ENCODE measurements at places on chromosomes 2 and 18. TPM values are rescaled to one million over a fixed set of nuclear protein-coding genes. Genes with fewer than 3 reads are reported as not detected.
A peak's percentile ranks its signal among the peaks of the same experiment; 100 is the strongest.

DNA sequence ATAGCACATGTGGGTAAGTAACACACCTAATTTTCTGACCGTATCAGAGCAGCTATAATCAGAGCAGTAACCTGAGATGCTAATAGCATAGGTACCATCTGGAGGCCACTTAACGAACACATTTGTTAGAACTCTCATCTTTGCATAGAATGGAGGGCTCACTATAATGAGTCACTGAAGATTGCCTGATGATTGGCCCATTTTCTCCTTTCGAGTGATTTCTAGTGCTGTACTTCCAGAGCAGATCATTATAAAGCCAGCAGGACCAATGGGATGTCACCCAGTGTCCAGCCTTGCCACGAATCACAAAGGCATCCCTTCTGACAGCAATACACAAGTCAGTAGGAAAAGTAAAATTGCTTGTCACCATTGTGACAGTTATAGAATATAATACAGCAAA lies 81.7 kb upstream of the REV1 start:
- H3K4me3 ChIP-seq: no peak overlapping the region
- H3K27ac ChIP-seq: no peak overlapping the region
- H3K4me1 ChIP-seq: no peaks in the 10 kb centered on the region
- no peak for DNase-seq

DNA sequence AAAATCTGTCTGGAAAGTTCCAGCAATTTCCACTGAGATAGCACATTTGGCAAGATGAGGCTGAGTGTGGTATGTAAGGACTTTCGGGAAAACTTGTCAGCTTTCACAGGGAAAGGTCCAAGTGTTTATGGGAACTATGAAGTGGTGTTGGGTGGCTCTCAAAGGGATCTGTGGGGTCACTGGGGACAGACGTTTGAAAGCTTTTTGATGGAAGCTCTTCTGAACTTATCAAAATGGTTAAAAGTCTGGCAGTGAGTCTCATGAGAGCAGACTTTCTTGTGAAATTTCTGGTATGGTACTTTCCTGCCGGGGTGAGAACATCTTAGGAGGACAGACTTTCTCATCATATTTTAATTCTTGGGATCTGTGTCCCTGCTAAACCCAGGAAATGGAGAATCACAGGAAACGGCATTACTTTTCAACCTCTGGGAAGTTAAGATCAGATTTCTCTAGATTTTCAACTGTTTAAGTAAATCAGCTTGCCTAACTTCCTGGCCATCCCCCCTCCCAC lies 546.3 kb upstream of the ZEB2 start:
- H3K4me1 ChIP-seq: peaks cover 4% of the 10 kb centered on the region
- H3K4me3 ChIP-seq: no peak overlapping the region
- H3K27me3 ChIP-seq: no peaks in the 10 kb centered on the region
- no peak for DNase-seq
- H3K36me3 ChIP-seq: no peaks in the 10 kb centered on the region
- no peak overlapping the region for H3K27ac ChIP-seq

Gene LRRC30
- not detected for total RNA-seq

Gene TMEM200C
- 5.3 TPM for total RNA-seq

Gene CACNB4
- total RNA-seq: 1.1 TPM

DNA sequence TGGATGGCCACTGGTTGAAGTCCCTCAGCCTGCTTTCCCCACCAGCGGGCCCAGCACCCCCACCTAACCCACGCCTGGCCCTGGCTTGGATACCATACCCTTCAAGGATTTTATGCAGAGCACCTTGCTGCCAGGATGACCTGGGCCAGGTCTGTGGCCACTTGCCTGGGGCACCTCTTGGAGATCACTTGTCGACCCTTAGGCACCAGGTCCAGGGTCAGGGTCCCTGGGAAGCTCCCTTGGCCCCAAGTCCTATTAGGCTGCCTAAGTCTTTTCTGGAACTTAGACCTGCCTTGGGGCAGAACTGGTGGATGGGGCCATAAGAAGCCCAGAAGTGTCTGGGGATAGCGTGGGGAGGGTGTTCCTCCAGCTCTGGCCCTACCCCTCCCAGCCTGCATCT lies 39.1 kb downstream of the FOSL2 start:
- no peak overlapping the region for H3K4me3 ChIP-seq
- H3K27me3 ChIP-seq: no peaks in the 10 kb centered on the region
- H3K36me3 ChIP-seq: no peaks in the 10 kb centered on the region
- DNase-seq: no peak
- H3K27ac ChIP-seq: no peak overlapping the region

DNA sequence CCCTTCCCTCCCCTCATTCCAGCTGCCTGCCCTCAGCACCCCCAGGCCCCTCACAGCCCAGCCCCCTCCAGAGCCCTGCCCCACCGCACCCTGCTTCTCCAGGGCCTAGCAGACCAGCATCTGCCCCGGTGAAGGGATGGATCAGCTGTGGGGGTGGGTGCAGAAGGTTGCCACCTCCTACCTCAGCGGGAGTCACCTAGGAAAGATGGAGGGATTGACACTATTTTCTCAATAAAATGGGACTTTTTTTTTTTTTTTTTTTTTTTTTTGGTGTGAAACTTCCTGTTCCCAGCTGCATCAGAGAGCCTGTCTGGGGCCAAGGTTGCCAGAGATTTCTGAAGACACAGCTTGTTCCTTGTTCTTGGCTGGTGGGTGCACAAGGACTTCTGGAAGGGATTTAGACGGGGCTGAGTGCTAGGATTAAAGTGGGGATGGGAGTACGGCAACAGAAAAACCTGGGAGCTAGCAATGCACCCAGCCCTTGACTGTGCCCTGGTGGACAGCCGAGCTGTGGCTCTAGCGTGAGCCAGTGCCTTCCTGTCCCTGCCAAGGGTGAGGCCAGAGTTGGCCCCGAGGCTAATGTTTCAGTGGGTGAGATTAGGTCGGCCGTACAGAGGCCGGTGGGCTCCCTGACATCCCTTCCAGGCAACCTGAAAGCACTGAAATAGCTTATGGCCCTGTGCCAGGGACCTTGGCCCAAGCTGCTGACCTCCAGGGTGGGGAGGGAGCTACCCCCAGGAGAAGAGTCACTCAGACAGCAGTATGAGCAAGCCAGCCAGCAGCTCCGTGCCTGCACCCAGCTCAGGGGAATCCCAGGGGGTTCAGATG lies 4.6 kb downstream of the B3GNT7 start:
- H3K36me3 ChIP-seq: no peaks in the 10 kb centered on the region
- peak; percentile 89 for DNase-seq
- H3K27ac ChIP-seq: peak overlapping the region; percentile 79
- H3K4me1 ChIP-seq: peaks cover 17% of the 10 kb centered on the region
- H3K4me3 ChIP-seq: no peak overlapping the region

DNA sequence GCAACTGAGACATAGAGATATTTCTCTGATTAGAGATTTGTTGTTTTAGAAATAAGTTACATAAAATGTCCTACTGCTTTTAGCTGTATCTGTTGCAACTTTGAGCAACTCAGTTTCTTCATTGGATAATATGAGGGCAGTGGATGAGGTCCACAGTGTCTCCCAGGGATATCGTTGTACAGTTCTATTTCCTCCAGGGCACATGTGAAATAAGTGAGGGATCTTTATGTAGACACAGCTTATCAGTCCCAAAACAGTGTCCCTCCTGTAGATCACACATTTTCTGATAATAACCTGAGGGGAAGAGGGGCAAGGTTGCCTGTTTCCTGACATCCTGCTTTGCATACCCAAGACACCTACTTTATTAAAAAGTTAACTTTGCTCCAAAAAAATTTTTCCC lies 1231.2 kb upstream of the ZEB2 start:
- H3K27me3 ChIP-seq: no peaks in the 10 kb centered on the region
- H3K4me3 ChIP-seq: no peak overlapping the region
- peak overlapping the region; percentile 46 for H3K27ac ChIP-seq

DNA sequence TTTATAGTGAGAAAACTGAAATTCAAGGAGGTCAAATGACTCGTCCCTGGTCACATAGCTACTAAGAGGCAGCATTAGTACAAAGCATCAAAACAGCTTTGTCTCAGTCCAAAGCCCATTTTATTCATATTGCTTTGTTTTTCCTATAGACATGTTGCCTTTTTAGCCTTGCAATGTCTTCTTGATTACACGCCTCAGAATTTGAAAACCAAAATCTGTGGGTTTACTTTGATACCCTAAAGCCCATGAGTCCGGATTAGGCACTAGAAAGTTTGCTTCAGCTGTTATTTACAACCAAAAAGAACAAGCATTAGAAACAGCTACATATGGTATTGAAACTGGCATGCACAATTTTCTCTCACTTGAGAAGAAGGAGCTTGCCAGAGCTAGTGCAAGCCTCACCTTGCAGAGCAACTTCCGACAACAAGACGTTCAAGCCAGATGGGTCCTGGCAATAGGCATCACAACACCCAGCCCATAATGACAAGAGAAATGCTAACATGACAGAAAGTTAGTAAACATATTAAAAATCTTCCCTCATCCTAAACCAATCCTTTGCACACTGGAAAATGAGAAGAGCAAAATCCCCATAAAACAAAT lies 276.8 kb downstream of the RIT2 start:
- H3K4me3 ChIP-seq: no peak overlapping the region
- H3K4me1 ChIP-seq: no peaks in the 10 kb centered on the region
- no peak for DNase-seq
- no peak overlapping the region for H3K27ac ChIP-seq

DNA sequence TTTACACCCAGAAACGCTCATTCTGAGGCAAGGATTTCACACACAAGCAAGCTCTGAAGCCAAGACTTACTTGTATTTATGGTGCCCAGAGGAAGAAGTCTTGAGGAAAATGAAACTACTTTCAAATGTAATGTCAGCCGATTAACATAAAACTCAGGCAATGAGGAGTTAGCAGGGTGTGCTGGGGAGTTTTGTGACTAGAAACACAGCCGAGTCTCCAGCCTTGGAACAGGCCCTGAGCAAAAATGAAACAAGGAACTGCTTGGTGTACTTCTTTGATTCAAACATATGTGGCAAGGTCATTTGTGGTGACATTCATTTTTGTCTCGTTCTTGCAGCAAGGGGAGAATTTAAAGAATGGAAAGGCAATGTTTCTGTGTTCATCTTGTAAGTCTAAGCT lies 4.5 kb downstream of the DYTN start:
- H3K27ac ChIP-seq: no peak overlapping the region
- H3K27me3 ChIP-seq: no peaks in the 10 kb centered on the region
- no peaks in the 10 kb centered on the region for H3K4me1 ChIP-seq
- H3K36me3 ChIP-seq: no peaks in the 10 kb centered on the region

- H3K4me3 ChIP-seq: no peak overlapping the region
- no peaks in the 10 kb centered on the region for H3K36me3 ChIP-seq
- no peak for DNase-seq
- no peaks in the 10 kb centered on the region for H3K27me3 ChIP-seq
- no peak overlapping the region for H3K27ac ChIP-seq
- H3K4me1 ChIP-seq: peaks cover 13% of the 10 kb centered on the region
Observed at GRCh38 chr2:160469164-160469563, 24.4 kb downstream of the RBMS1 start.

- no peaks in the 10 kb centered on the region for H3K36me3 ChIP-seq
- no peak for DNase-seq
- H3K4me1 ChIP-seq: peaks cover 3% of the 10 kb centered on the region
- H3K4me3 ChIP-seq: no peak overlapping the region
- no peaks in the 10 kb centered on the region for H3K27me3 ChIP-seq
- H3K27ac ChIP-seq: no peak overlapping the region
Observed at GRCh38 chr2:150606380-150607060, 119.1 kb upstream of the RND3 start.
